CD4-positive, alpha-beta T cell (primary cell): ENCODE measurements at places on chromosomes 12 and 14.
A peak's percentile ranks its signal among the peaks of the same experiment; 100 is the strongest.

DNA sequence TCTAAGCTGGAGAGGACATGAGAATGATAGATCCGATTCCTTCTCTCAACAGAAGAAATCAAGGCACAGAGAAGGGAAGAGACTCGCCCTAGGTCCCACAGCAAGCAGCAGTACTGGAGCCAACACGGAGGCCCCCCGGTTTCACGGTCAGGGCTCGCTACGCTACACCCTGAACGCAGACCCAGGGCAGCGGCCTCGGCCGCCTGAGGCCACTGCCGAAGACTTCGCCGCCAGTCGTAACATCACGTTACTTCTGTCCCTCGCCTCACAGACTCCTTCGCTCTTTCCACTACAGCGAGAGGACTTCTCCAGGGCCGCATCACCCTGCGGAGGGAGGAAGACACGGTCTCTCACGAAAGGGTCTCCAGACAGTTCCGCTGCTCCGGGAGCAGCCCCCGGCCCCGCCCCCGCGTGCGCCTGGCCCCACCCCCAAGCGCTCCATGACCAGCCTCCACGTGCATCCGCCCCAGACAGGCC, 411 bp upstream of the DCAF4 start:
- peak overlapping the region; percentile 23 for H3K27ac ChIP-seq
- H3K4me1 ChIP-seq: peaks cover 20% of the 10 kb centered on the region
- no peaks in the 10 kb centered on the region for H3K27me3 ChIP-seq
- H3K36me3 ChIP-seq: no peaks in the 10 kb centered on the region

DNA sequence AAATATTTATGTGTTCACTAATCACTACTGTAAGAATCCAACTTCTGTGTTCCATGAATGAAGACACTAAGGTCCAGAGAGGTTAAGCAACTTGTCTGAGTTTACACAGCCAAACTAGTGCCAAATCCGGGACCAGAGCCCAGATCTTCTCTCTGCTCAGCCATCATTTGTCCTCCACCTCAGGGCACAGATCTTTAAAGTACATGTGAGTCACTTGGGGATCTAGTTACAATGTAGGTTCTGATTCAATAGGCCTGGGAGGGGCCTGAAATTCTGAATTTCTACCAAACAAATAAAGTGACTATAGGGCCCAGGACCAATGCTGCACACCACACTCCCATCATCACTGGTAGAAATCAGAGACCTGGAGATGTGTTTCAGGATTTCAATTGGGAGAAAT, 162.9 kb downstream of the GXYLT1 start:
- H3K4me1 ChIP-seq: no peaks in the 10 kb centered on the region
- no peak for DNase-seq
- no peak overlapping the region for H3K27ac ChIP-seq
- H3K4me3 ChIP-seq: no peak overlapping the region

DNA sequence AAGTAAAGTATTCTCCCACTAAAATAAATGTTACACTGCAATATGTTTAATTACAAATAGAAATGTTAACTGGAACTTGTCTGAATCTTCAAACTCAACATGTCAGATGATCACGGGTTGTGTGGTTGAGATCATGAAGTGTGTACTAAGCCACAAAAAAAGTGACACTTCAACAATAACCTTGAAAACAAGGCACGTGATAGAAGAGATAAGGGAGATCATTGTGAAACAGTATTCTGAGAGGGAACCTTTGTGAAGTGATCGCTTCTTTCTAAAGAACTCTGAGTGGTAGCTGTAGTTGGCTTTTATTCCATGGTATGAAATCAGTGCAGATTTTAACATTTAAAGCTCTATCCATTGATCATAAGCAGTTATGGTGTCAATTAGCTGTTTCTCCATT, 60.0 kb downstream of the LIN52 start:
- H3K27ac ChIP-seq: no peak overlapping the region
- peaks cover 5% of the 10 kb centered on the region for H3K36me3 ChIP-seq
- H3K4me1 ChIP-seq: no peaks in the 10 kb centered on the region
- H3K4me3 ChIP-seq: no peak overlapping the region

DNA sequence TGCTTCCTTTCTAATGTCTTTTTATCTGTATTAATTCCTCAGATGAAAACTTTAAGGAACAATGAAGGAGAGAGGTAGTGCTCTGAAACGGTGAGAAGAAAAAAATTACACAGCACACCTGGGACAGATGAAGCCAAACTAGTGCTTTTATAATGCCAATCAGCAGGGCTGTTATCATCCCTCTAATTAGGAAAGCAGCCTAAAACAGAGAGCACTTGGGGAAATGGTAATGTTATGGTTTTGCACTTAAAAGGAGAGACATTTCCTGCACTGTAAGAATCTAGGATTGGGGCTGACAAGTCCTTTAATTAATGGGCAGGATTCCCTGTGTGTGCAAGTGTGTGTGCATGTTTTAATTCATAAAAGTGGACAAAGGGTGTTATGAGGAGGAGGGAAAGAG, 4.8 kb upstream of the LMO3 start:
- no peak overlapping the region for H3K27ac ChIP-seq
- no peaks in the 10 kb centered on the region for H3K4me1 ChIP-seq
- no peak for DNase-seq
- peaks cover 29% of the 10 kb centered on the region for H3K27me3 ChIP-seq
- H3K36me3 ChIP-seq: no peaks in the 10 kb centered on the region

GRCh38 chr12:27455589-27455988, 9.1 kb downstream of the SMCO2 start:
- H3K4me1 ChIP-seq: no peaks in the 10 kb centered on the region
- H3K27ac ChIP-seq: no peak overlapping the region
- H3K36me3 ChIP-seq: no peaks in the 10 kb centered on the region
- H3K27me3 ChIP-seq: no peaks in the 10 kb centered on the region
- no peak for DNase-seq

DNA sequence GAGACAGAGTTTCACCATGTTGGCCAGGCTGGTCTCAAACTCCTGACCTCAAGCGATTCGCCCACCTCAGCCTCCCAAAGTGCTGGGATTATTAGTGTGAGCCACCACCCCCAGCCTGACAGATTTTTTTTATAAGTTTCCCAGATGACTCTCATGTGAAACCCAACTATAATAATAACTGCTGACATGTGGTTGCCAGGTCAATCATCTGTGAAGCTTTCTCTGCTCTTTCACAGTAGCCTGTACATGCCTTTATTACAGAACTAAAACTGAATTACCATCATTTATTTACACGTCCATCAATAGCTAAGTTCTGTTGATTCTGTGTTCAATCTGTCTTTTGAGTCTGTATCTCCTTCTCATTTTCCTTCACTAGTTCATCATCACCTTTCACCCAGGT, 218.5 kb downstream of the RPS29 start:
- no peaks in the 10 kb centered on the region for H3K36me3 ChIP-seq
- no peak for DNase-seq
- no peak overlapping the region for H3K27ac ChIP-seq
- no peaks in the 10 kb centered on the region for H3K4me1 ChIP-seq
- no peaks in the 10 kb centered on the region for H3K27me3 ChIP-seq
- H3K4me3 ChIP-seq: no peak overlapping the region

DNA sequence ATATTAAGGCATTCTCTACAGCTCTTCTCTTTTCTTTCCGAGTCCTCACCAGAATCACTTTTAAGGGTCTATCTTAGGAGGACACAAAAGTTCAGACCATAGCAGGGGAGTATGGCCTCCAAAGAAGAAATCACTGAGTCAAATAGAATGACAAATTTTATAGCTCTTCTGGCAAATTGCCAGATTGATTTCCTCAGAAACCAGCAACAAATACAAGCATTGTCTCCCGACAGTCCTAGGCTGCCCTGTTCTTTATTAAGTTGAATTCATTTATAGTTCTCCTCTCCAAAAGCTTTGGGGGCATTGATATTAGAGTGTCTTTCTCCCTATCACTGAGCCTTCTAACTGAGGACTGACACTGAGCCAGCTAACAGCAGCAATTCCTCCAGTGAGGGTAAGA, 156.4 kb upstream of the FRMD6 start:
- H3K27me3 ChIP-seq: no peaks in the 10 kb centered on the region
- H3K4me1 ChIP-seq: no peaks in the 10 kb centered on the region
- no peak overlapping the region for H3K27ac ChIP-seq

DNA sequence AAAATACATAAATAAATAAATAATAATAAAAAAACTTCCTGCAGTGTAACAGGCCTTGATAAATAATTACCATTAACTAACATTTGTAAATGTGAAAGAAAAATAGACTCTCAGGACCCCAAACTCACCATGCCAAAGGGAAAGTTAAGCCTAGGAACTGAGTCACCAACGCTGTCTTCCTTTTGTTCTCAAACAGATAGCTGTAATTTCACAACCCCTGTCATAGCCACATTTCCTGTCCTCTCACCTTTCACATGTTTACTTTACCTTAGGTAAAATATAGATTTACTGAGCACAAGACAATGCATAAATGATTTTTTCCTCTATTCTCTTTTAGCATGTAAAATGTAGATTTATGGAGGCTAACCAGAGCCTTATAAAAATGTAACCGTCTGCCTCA, 35.9 kb upstream of the CHST11 start:
- DNase-seq: no peak
- no peak overlapping the region for H3K27ac ChIP-seq
- H3K4me3 ChIP-seq: no peak overlapping the region
- no peaks in the 10 kb centered on the region for H3K36me3 ChIP-seq
- H3K27me3 ChIP-seq: no peaks in the 10 kb centered on the region
- no peaks in the 10 kb centered on the region for H3K4me1 ChIP-seq

DNA sequence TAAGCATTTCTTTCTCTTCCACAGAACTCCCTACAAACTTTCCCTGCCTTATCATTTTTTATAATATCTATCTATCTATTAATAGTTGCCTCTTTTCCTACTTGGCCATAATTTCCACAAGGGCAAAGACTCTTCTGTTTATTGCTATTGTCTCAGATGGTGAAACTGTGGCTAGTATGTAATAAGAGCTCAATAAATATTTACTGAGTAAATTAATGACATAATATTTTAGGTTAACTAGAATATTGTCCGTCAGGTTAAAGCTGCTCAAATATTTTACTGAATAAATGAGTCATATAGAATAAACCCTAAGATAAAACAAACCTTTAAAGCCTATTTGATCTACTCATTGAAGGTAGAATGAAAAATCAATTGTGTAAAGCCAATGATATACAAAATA, 240.5 kb downstream of the PPFIA2 start:
- no peak for DNase-seq
- no peaks in the 10 kb centered on the region for H3K36me3 ChIP-seq
- no peaks in the 10 kb centered on the region for H3K27me3 ChIP-seq

DNA sequence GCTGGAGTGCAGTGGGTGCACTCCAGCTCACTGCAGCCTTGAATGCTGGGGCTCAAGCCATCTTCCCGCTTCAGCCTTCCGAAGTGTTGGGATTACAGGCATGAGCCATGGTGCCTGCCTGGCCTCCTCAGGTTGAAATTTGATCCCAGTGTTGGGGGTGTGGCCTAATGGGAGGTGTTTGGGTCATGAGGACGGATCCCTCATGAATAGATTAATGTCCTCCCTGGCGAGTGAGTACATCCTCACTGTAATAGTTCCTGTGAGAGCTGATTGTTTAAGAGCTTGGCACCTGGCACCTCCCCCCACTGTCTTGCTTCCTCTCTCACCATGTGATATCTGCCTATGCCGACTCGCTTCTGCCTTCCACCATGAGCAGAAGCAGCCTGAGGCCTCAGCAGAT, 84.7 kb downstream of the TSPAN9 start:
- no peak overlapping the region for H3K27ac ChIP-seq
- H3K4me3 ChIP-seq: no peak overlapping the region
- no peaks in the 10 kb centered on the region for H3K27me3 ChIP-seq
- H3K4me1 ChIP-seq: no peaks in the 10 kb centered on the region

- H3K27ac ChIP-seq: no peak overlapping the region
- H3K4me1 ChIP-seq: no peaks in the 10 kb centered on the region
- DNase-seq: no peak
- H3K4me3 ChIP-seq: no peak overlapping the region
These were observed 26.5 kb downstream of the PPP1R13B start for GRCh38 chr14:103820908-103821307.

DNA sequence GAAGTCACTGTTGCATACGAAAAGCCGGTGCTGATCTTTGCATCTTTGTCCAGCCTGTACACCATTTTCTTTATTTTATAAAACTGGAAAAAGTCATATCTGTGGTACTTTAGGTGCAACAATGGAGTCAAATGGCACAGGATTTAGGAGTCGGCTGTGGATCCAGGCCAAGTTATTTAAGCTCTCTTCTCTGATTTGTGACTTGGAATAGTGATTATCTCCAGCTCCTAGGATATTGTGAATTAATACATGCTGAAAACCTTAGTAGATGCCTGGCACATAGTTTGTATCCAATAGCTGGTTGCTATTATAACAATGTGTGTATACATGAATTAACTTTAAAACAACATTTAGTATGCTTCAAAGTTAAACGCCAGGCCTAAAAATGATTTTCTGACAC, 6.2 kb upstream of the CCER1 start:
- H3K36me3 ChIP-seq: no peaks in the 10 kb centered on the region
- no peak overlapping the region for H3K4me3 ChIP-seq
- no peak for DNase-seq
- no peak overlapping the region for H3K27ac ChIP-seq
- no peaks in the 10 kb centered on the region for H3K27me3 ChIP-seq
- H3K4me1 ChIP-seq: no peaks in the 10 kb centered on the region

DNA sequence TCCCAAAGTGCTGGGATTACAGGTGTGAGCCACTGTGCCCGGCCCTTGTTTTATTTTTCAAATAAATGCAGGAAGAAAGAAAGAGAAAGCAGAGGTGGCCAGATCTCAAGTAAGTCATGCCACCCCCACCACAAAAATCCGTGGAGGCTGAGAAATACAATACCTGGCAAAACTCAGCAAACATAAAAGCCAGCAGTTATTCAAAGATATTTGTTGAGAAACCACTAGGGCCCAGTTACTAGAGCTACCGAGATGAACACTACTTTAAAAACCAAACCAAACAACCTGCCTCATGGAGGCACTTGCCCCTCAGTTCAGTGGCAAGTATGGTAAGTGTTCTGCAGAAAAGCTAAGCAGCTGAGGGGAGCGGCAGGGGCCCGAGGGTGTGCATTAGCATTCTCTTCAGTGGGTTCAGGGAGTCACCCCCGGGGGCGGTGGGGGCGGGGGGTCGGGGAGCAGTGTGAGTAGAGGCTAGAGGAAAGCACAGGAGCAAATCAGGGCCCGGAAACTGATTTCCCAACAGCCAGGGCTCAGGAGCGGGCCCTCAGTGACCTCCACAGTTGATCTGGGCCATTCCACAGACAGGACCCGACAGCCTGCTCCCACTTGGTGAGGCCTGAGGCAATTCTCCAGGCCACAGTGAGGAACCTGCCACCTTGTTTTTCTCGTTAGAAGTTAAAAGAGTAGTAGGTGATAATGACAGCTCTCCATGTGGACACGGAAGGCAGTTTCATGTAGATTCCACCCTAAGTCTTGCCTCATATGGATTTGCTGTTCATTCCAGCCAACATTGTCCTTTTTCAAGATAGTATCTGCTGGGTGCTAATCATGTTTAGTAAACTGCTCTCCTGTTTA, 8.6 kb downstream of the EVL start:
- no peaks in the 10 kb centered on the region for H3K27me3 ChIP-seq
- peak overlapping the region; percentile 77 for H3K4me3 ChIP-seq
- H3K27ac ChIP-seq: peak overlapping the region; percentile 96
- H3K36me3 ChIP-seq: peaks cover 88% of the 10 kb centered on the region
- DNase-seq: no peak
- peaks cover 94% of the 10 kb centered on the region for H3K4me1 ChIP-seq

GRCh38 chr12:56450241-56450640, 1.0 kb upstream of the TIMELESS start:
- peaks cover 12% of the 10 kb centered on the region for H3K4me1 ChIP-seq
- H3K27ac ChIP-seq: no peak overlapping the region
- H3K36me3 ChIP-seq: no peaks in the 10 kb centered on the region
- no peaks in the 10 kb centered on the region for H3K27me3 ChIP-seq
